ENCODE measurements at places on chromosomes 2 and 18.

GRCh38 chr2:99397266-99397920 is 60.2 kb downstream of the EIF5B start:
- no peak for DNase-seq

DNA sequence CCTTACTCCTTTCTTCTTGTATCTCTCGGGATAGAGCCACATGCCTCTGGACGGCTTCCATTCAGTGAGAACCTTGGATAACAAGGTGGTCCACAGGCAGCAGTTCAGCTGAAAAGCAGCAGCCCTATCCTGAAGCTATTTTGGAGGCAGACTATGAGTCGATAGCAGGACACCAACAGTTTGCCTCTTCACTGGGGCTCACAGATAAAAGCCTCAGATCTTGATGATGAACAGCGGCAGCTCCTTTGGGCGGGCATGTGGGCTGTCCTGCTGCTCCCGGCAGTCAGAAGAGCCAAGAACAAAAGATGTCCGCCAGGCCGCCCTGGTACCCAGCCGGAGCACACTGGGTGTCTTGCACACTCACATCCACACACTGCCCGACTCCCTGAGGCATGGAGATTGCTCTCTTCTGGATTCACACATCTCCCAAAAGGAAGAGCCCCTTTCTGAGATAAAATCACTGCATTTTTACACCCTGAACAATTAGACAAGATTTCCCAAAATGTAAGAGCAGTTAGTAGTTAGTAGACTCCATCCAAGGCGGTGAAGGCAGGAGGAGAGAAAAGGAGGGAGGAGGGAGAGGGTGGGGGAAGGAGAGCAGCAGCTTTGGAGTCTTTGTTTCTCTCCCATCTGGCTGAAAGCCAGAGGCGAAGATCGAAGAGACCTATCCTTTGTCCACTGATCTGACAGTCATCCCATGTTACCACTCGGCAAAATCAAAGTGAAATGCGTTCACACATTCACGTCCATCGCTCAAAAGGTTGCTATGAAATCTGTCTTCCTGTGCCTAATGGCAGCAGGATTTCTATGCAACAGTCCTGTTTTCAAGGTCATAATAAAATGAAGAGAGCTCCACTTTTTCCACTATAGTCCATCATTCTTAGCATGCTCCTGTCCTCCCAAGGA is 90.1 kb upstream of the KLF7 start:
- DNase-seq: no peak

- no peak for DNase-seq
Measured at GRCh38 chr2:111923276-111923804, 24.9 kb downstream of the MERTK start.

- DNase-seq: peak; percentile 92
Measured at GRCh38 chr2:219002395-219003266, 9.4 kb upstream of the CRYBA2 start.

- DNase-seq: no peak
Measured at GRCh38 chr2:241895712-241896641, 26.4 kb downstream of the RTP5 start.

GRCh38 chr2:136025057-136025973 is 39.9 kb upstream of the DARS1 start:
- peak; percentile 65 for DNase-seq
